ENCODE measurements at places on chromosomes 2 and 18.

GRCh38 chr2:2910259-2910658, 467.4 kb downstream of the EIPR1 start:
- no peak for DNase-seq

- DNase-seq: no peak
Observed at GRCh38 chr2:200003444-200003843, 48.1 kb downstream of the MAIP1 start.

- no peak for DNase-seq
Observed at GRCh38 chr2:31200972-31201371, 16.3 kb downstream of the CAPN14 start.

GRCh38 chr2:28355521-28356094, 37.0 kb upstream of the FOSL2 start:
- no peak for DNase-seq
